Fibroblast of lung (primary cell): ENCODE measurements at places on chromosomes 5 and 9.
A peak's percentile ranks its signal among the peaks of the same experiment; 100 is the strongest.

DNA sequence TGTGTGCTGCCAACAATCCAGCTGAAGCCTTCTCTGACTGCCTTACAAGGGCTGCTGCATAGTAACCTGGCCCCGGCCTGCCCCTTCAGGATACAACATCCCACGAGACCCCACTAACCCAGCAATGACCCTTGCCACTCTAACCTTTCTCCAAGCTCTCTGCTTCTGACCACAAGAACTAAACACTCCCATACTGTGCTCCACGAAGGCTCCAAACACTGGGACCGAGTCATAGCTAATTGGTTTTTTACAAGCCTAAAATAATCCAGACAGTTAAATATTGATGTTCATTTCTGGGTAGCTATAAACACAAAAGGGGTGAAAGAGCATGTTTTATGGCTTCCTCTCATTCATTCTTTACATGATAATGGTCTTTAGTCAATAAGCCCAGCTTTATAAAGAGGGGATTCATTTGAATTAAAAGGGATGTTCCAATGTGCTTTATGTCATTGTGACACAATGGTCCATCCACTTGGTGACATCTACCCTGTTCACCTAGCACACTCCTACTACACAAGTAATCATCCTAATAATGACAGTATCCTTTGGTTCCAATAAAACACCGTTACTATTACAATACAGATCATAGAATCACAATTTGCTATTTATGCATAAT is 16.2 kb upstream of the TLE4 start:
- DNase-seq, result peak; percentile 36

DNA sequence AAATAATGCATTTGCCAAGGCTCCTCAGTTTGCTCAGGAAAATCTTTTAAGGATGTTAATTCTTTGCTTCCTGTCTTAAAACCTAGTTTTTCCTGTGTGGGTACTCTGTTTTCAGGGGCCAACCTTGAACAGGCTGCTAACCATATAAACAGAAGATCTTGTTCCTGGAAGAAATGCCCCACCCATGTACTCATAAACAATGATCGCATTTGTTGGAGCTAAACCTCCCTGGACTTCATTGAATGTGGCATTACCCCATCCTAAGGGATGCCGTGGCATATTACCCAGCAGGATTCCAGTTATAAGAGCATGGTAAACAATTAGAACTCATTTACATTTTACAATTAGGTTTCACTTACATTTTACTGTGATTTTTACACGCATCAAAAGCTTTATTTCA is 436.0 kb downstream of the ZNF608 start:
- peak; percentile 58 for DNase-seq

DNA sequence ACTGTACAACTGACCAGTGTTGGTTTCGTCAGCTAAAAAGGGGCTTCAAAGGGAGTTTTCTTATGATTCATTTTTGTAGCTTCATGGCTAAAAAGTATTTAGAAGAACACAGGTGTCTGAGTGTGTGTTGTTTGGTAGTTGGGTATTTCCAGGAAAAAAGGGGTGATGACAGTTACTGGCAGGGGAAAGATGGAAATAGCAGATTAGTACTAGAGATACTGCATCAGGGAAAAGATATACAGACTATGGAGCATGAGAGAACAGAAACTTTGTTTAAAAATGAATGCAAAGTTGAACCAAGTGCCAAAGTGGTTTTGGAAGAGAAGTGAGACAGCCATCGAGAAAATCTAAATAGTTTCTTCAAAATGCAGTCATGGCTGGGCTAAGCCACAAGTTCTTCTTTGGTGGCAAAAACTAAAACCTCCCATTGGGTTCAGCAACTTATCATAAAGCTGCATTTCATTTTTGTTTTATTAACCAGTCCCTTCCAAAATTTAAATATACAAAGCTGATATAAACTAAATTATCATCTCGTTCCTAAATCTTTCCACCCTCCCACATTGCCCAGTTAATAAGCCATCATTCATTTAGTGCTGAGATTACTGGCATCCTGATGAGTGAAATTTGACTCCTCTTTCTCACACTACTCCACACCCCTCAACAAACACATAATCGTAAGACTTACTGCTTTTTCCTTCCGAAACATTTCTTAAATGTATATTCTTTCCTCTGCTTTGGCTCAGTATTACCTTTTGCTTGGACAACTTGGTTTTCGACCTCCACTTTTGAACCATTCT is 33.5 kb downstream of the ELL2 start:
- no peak for DNase-seq

DNA sequence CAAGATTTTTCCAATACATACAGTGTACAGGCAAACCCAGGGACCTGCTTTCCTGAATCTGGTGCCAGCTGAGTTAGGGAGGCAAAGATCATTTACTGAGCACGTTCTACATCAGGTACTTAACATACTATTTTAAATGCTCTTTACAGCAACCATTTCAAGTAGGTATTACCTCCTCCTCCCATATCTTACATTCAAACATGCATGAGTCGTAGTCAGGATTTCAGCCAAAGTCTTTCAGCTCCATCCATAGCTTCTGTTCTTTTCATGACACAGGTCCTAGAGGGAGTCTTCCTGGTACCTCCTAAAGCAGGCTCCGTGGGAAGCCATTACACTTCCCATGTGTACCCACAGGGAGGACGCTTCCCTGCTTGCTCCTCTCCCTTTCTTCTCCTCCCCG is 11.7 kb downstream of the KCNV2 start:
- DNase-seq, result peak; percentile 33

- no peak for DNase-seq
These were observed 199.2 kb downstream of the FAM170A start for GRCh38 chr5:119828541-119828940.

GRCh38 chr9:33446240-33446945 is 1.0 kb downstream of the AQP3 start:
- no peak for DNase-seq

DNA sequence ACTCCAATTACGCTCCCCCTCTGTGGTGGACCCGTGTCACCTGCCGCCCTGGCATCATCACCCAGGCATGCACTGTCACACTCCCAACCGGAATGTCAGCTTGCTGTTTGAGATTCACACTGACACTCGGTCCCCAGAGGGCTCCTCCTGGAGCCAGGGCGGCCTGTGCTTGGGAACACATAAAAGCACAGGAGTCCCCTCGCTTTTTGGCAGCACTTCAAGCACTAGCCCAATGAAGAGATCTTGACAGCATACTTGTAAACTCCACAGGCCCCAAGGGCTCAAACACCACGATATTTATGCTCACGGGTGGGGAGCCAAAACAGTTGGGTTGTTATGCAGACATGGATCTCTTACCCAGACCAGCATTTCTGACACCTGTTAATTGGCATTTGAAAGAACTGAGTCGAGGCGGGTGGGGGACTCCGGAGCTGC is 90.8 kb upstream of the EGFLAM start:
- DNase-seq, result no peak

- DNase-seq, result peak; percentile 21
These were observed 754 bp downstream of the DCAF12 start for GRCh38 chr9:34125681-34126206.

DNA sequence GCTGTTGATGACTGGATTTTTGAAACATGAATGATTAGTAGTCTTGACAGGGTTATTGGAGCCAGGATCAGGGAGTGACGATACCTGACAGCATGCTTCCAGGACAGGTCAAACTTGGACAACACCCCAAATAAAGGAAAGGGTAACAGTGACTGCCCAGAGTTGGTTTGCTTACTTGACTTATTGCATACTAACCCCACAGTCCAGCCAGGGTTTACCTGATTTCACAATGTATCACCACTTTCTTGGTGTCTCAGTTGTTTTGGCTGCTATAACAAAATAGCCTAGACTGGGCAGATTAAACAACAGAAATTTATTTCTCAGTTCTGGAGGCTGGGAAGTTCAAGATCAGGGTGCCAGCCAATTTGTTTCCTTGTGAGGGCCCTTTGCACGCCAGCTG is 301.0 kb upstream of the VLDLR start:
- DNase-seq, result no peak

DNA sequence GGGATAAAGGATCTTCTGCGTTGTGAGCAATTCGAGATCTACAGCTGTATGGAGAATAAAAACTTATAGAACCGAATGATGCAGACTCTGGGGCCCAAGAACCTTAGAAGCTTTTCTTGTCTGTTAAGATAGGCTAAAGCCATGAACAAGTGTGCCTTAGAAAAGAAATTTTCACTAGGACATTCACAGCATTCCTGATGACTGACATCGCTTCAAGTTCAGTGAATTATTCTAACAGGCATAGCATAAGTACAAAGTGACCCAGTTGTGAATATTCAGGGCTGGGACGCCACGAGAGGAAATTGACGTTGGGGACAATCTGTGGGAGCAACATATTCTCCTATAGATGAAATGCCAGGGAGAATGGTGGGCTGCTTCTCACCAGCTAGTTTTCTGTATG is 32.0 kb upstream of the PANK3 start:
- DNase-seq, result peak; percentile 52

DNA sequence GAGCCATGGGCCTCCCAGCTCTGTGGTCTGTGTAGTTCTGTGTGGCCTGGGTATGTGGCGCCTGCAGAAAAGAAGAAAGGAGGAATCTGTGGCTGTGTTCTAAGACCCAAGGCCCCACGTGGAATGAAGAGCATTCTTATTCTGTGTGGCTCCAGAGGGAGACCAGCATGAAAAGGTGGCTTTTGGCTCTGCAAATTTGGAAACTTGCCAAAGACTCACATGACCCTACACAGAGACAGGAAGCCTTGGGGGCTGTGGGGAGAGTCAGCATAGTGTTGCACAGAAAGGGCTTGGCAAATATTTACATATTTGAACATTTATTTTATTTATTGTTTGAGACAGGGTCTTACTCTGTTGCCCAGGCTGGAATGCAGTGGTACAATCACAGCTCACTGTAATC is 193.3 kb downstream of the TMEM38B start:
- DNase-seq, result no peak

GRCh38 chr9:127884427-127884911 is 7.0 kb upstream of the AK1 start:
- no peak for DNase-seq

GRCh38 chr9:2241461-2241835 is 226.3 kb downstream of the SMARCA2 start:
- DNase-seq, result peak; percentile 97

DNA sequence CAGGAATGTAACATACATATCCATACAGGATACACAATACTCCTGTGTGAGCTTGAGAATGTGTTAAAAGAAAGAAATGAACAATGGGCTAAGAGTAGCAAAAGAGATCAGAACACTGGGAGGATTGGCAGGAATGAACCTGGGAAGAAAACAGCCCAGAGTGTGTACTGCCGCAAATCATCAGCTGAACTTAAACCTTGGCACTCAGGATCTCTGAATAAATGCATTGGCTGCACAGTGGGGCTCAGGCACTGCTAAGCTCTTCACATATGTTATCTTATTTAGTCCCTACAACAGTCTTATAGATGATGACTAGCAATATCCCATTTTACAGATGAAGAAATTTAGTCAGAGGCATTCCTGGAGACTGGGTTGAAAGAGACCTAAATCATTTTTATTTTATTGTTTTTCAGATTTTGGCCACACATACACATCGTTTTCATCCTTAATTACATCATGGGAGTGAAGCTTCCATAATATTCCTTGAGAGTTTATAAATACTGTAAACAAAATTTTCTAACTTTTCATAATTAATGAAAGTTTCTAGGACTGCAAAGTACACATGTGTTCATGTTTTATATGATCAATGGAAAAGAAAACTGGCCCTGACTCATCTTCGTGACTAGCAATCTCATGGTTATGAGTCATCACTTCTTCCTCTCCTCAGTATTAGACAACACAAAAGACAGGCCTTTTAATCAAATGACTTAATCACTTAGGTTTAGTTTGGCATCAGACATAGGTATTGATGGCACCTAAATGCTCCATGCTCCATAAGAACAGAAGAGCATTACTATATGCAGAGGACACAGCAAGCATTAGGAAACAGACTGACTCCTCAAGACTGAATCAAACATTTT is 59.2 kb downstream of the CDH18 start:
- peak; percentile 87 for DNase-seq

- peak; percentile 56 for DNase-seq
These were observed 42.8 kb downstream of the SNX30 start for GRCh38 chr9:112793213-112793810.

- peak; percentile 35 for DNase-seq
These were observed 24.6 kb downstream of the NDUFA8 start for GRCh38 chr9:122134822-122135528.

DNA sequence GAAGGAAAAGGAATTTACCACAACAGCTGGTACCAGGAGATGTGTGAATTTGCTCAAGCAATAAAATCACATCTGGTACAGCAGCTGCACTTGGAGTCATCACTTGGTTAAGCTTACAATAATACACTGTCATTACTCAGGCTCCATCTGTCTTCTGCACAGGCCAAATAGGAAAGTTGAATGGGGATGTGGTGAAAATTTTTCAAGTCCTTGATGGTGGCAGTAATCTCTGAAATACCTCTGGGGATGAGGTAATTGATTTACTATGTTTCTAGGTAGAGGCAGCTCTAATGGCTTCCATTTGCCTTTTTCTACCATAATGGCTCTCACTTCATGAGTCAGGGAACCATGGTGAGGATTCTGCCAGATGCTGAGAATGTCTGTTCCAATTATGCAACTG is 206.8 kb upstream of the ATP10B start:
- peak; percentile 47 for DNase-seq

GRCh38 chr9:77020413-77021290 is 1.2 kb downstream of the FOXB2 start:
- DNase-seq, result no peak

GRCh38 chr9:131677444-131678180 is 62.3 kb downstream of the RAPGEF1 start:
- peak; percentile 77 for DNase-seq

GRCh38 chr9:103615994-103616393 is 478.1 kb upstream of the SMC2 start:
- no peak for DNase-seq

GRCh38 chr5:96252596-96252995 is 180.5 kb downstream of the PCSK1 start:
- DNase-seq, result peak; percentile 47

GRCh38 chr5:174098694-174099093 is 53.2 kb downstream of the NSG2 start:
- DNase-seq, result no peak

GRCh38 chr9:136748201-136748600 is at the start of gene LCN6:
Gene LCN6, minus strand, starts transcription at chr9:136748525. Its CDS starts 42 bp downstream, at chr9:136748483.
- no peak for DNase-seq

GRCh38 chr9:133458643-133459312 is 1.0 kb upstream of the CACFD1 start:
- DNase-seq, result no peak
